ENCODE measurements at places on chromosomes 2 and 18. TPM values are rescaled to one million over a fixed set of nuclear protein-coding genes. Genes with fewer than 3 reads are reported as not detected.

Gene CCDC74B
- total RNA-seq = 3.1 TPM

Gene SLC16A14
- 8.2 TPM for total RNA-seq

Gene SH3RF3
- total RNA-seq = 3.8 TPM

Gene AAK1
- 29.9 TPM for total RNA-seq

Gene CD8A
- total RNA-seq = not detected

Gene IL1RN
- total RNA-seq = 20.7 TPM

Gene RAB17
- 0.59 TPM for total RNA-seq

Gene ITGA4
- 19.0 TPM for total RNA-seq

Gene PROM2
- 9.4 TPM for total RNA-seq

Gene CRYGA
- not detected for total RNA-seq

Gene G6PC2
- not detected for total RNA-seq

Gene LYG2
- 16.5 TPM for total RNA-seq

Gene SERPINB12
- 64.6 TPM for total RNA-seq

Gene FBXO41
- total RNA-seq = 0.79 TPM

Gene FAM237A
- total RNA-seq = not detected

Gene EXOC6B
- total RNA-seq = 45.3 TPM

Gene PRSS56
- total RNA-seq = not detected

Gene TRABD2A
- 1.5 TPM for total RNA-seq

Gene ANKRD30BL
- total RNA-seq = 1.4 TPM

Gene SNORC
- total RNA-seq = 0.30 TPM

Gene ARHGAP15
- 33.8 TPM for total RNA-seq

Gene CCDC150
- 6.3 TPM for total RNA-seq

Gene SIX3
- not detected for total RNA-seq

Gene CDH7
- total RNA-seq = 0.79 TPM

Gene GRP
- 2.4 TPM for total RNA-seq

Gene MPPE1
- total RNA-seq = 22.7 TPM

Gene ZBTB7C
- total RNA-seq = 6.3 TPM

Gene RNF152
- total RNA-seq = 60.2 TPM

Gene ELOA2
- total RNA-seq = not detected

Gene HK2
- total RNA-seq = 45.8 TPM

Gene SKOR2
- total RNA-seq = not detected

Gene MEP1B
- not detected for total RNA-seq

Gene CCDC148
- total RNA-seq = 1.2 TPM

Gene WDR33
- total RNA-seq = 43.3 TPM

Gene C2orf80
- not detected for total RNA-seq

Gene CD8B
- total RNA-seq = 0.59 TPM

Gene PLB1
- total RNA-seq = 7.2 TPM
